Left forelimb (tissue), 1 donor: ENCODE measurements at places on chromosomes 1 and 21.

GRCh38 chr1:61213245-61214011 lies 131.1 kb downstream of the NFIA start:
- no peak for DNase-seq

DNA sequence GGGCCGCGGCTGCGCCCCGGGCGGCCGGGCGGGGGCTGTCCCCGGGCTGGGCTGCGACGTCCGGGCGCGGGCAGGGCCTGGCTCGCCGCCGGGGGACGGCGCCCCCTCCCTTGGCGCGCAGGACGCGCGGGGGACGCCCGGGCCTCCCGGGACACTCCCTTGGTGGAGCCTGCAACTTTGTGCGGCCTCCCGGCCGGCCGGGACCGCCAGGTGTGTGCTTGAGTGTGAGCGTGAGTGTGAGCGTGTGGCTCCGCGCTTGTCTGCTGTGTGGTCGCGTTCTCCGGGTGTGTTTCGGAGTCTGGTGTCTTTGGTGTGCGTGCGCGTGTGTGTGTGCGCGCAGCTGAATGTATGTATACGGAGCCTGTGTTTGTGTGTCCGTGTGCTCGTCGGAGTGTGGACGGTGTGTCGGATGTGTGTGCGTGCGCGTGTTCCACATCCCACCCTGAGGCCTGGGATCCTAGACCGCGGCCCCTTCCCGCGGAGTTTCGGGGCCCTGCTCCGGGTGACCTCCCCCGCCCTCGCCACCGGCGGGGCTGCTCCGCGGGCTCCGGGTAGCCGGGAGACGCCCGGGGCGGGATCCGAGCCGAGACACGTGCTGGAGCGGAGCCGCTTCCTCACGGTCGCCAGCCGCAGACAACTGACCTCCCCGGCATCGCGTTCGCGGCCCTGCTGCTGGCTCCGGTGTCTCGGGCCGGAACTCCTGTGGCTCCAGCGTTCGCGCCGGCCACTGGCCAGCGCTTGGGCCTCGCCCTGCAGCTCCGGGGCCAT lies 1.7 kb downstream of the PTPRU start:
- no peak for DNase-seq

- no peak for DNase-seq
Observed at GRCh38 chr1:228058949-228059633, 23.4 kb upstream of the ARF1 start.

GRCh38 chr21:44450999-44451398 lies 4.3 kb upstream of the LRRC3 start:
- DNase-seq: peak; percentile 46

- DNase-seq: no peak
Observed at GRCh38 chr1:184223216-184223615, 163.6 kb upstream of the C1orf21 start.

DNA sequence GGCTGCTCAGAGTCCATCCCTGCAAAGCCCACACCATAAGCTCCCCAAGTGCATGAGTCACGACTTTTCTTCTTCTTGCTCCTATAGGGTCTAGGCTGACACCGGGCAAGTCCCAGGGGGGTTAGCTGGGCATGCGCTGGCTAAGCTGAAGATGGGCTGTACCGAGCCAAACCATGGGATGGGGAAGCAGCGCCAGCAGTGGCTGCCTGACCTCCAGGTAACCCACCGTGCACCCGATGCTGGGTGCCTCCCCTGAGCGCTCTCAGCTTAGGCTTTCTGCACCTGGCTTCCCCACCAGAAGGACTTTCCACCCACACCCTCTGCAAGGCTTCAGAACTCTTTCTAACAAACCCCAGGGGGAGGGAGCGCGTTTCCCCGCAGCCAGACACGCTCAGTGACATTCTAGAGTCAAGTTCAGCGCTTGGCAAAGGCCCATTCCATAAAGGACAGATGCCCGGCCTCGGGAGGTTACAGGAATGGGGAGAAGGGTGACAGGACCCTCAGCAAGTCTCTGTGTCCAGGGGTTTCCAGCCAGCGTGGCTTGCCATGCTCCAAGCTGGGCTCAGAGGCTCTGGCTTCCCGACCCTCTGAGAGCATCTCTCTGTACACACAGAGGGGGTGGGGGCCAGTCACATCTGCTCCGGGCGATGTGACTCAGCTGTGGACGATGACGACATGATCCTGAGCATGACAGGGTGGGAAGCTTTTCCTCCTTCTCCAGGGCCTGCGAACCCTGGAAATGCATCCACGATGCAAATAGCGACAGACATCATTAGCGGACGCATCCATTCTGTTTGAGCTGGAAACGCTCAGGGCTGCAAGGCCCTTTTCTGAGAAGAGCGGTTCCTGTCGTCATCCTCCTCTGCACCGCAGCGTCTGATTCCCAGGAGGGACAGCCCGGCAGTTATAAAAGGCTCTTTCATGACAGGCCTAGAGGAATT lies 107.8 kb downstream of the SIK1 start:
- no peak for DNase-seq

DNA sequence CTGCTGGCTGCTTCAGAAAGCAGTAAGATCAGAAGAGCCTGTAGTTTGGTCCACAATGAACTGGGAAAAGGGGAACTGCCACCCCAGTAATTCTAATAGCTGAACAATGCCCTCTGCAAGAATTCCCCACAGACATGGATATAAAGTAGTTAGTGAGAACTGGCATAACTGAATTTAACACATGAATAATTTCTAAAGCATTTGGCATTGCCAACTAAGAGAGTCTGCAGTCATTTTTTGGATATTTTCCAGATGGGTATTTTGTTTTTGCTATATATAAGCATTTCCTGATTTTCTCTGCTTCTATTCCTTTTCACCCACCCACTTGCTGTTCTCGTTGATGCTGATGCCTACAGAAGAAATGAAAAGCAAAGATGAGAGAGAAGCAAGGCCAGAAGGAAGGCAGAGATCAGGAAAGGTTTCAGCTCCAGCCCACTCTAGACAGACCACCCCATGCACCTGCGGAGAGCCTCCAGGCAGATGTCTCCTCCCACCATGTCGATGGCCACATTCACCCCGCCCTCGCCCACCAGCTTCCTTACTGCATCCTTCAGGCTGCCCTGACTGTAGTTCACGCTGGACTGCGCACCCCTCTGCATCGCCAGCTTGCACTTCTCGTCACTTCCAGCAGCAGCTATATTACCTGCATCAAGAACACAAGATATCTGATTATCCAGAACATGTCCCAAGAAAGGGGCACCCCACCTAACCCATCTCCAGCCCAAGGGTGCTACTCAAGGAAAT lies 55.9 kb upstream of the SEC16B start:
- DNase-seq: no peak

DNA sequence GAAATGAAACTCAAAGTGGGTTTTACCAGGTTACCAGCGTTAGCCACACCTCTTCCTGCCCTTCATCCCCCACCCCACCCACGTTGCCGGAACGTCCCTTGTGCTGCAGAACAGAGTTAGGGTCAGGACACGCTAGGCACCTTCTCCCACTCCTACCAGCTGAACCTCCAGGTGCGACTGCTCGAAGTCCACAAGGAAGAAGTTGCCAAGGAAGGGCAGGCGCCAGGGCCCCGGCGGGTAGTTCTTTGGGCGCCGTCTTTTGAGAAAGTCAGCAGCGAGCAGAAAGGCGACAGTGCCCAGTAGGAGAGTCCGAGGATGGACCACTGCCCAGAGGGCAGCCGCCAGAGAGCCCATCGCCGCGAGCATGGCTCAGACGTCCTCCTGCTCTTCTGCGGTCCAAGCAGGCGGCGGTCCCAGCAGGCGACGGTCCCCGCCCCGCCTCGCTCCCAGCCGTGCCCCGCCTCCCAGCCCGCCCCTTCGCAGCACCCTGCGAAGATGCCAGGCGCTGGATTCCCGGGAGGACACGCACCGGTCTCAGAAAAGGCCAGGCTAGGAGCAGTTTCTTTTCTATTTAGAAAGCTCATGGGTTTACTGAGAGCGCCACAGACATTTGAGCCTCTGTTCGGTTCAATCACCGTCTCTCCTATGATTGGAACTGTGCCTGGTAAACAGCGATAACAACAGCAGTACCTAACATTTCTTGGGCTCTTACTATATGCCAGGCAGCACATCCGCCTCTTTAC lies at the start of gene CYP2J2:
TSS of gene CYP2J2 (minus strand) at position 393 of the 743 bp plus-strand sequence. CDS start at position 366, 27 bp downstream.
- DNase-seq: peak; percentile 72

GRCh38 chr1:184424157-184424556 lies 37.3 kb downstream of the C1orf21 start:
- no peak for DNase-seq

DNA sequence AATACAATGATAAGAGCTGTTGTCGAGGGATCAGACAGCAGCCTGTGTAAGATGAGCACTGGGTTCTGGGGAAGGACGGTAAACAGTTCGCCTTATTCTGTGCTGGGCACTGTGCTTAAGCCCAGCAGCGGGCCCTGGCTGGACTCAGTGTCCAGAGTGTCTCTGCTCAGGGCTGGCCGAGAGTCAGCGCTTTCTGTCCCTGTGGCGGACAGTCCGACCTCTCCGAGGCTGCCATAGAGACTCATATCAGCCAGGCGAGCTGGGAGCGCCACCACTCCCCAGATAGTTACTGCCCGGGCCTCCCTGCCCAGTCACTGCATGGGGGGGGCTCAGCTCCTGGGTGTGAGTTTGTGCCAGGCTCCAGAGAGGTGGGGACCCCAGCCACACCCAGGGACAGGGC lies 14.7 kb upstream of the NPHP4 start:
- DNase-seq: no peak

- no peak for DNase-seq
Observed at GRCh38 chr21:45387506-45387905, 17.5 kb upstream of the COL18A1 start.

- no peak for DNase-seq
Observed at GRCh38 chr1:225879521-225880221, 2.5 kb downstream of the TMEM63A start.

DNA sequence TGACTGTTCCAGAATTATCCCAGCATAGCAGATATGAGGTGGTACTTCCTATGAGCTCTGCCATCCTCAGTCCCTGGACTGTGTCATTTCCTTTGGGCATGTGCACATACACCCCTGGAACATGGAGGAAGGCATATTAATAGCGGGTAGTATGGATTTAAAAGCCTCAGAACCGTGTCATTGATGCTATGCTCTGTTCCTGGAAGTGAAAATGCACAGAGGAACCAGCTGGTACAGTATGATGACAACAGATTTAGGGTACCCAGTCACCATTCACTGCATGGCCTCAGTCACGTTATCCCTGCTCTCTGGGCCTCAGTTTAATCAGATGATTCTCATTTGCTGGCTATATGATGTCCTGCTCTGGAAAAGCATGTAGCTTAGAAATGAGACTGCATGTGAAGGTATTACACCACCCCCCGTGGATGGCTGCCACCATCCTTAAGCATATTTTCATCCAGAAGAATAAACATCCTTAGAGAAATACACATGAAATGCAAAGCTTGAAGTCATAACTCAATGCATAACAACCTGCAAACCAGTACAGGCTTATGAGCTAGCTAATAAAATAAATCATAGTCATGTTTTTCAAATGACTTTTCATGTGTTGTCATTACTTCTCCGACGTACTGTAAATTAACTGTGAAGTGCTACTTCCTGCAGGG lies 37.8 kb downstream of the SETD4 start:
- DNase-seq: no peak

DNA sequence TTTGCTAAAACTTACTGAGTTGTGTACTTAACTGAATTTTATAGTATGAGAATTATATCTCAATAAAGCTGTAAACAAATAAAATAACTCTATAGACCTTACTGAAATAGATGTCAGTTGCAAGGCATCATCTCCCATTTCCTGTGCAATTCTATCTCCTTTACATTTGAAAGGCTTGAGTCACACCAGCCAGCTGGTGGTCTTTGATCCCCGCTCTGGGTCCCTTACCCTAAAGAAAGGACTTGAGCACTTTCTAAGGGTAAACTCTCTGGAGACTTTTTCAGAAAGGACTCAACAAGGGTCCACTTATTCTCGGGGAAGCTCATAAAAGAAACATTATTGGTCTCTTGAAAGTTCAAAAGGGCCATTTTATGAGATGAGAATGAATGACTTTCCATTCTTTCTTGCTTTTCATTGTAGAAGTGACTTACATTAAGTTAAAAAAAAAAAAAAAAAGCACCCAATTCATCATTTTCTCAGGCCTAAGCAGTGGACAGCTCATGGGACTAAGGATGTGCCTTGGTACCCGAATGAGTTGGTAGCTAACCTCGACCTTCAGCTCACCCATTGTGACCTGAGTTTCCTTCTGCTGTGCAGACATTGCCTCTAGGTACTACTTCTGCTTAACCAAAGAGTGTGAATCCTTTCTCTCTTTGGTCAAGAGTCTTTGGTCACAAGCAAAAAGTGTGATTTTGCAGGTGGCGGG lies 147.0 kb upstream of the COA6 start:
- no peak for DNase-seq

- no peak for DNase-seq
Observed at GRCh38 chr1:208724079-208724478, 479.9 kb upstream of the PLXNA2 start.

DNA sequence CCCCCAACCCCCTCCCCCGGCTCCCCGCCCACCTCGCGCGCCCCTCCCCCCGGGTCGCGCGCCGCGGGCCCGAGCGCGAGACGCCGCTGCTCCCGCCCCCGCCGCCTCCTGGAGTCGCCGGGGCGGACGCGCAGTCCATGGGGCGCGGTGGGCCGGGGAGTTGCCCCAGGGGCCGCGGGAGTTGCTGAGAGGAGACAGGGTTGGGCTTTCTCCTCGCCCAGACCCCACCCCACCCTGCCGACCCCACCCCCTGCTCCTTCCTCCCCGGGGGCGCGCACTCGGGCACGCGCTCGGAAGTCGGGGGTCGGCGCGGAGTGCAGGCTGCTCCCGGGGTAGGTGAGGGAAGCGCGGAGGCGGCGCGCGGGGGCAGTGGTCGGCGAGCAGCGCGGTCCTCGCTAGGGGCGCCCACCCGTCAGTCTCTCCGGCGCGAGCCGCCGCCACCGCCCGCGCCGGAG lies at the start of gene LAMC1:
TSS of gene LAMC1 (plus strand) at position 275 of the 455 bp plus-strand sequence. CDS start 297 bp downstream, outside the sequence.
- DNase-seq: peak; percentile 93

- no peak for DNase-seq
Observed at GRCh38 chr1:92538048-92538412, 51.3 kb upstream of the GFI1 start.

- DNase-seq: no peak
Observed at GRCh38 chr1:24503870-24504523, 1.4 kb downstream of the RCAN3 start.

GRCh38 chr1:12552111-12552888 lies 65.7 kb downstream of the DHRS3 start:
- no peak for DNase-seq

DNA sequence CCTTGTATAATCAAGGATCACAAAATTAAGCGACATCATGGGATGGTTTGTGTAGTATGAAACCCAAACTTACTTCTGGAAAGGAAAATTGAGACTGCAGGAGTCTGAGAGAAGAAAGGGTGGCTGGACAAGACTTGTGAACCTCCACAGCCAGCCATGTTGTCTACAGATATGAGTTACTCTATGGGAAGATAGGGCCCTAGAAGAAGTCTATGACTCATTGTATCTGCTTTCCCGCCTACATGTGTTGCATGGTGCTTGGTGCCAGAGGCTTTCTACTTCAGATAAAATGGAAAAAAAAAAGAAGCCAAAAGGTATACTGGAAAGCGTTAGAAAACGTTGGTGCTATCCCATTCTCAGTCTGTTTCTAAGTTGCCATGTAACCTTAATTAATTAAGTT lies 18.7 kb upstream of the OR6N2 start:
- no peak for DNase-seq

- DNase-seq: no peak
Observed at GRCh38 chr1:8572106-8572505, 245.3 kb downstream of the RERE start.

GRCh38 chr1:1365875-1366698 lies 7.7 kb upstream of the MXRA8 start:
- no peak for DNase-seq
